ENCODE measurements at places on chromosomes 2 and 18. TPM values are rescaled to one million over a fixed set of nuclear protein-coding genes. Genes with fewer than 3 reads are reported as not detected.

- no peak for DNase-seq
These were observed 50.7 kb upstream of the LINC00305 start for GRCh38 chr18:64199581-64199980.

Gene INO80C
- 7.3 TPM for total RNA-seq

DNA sequence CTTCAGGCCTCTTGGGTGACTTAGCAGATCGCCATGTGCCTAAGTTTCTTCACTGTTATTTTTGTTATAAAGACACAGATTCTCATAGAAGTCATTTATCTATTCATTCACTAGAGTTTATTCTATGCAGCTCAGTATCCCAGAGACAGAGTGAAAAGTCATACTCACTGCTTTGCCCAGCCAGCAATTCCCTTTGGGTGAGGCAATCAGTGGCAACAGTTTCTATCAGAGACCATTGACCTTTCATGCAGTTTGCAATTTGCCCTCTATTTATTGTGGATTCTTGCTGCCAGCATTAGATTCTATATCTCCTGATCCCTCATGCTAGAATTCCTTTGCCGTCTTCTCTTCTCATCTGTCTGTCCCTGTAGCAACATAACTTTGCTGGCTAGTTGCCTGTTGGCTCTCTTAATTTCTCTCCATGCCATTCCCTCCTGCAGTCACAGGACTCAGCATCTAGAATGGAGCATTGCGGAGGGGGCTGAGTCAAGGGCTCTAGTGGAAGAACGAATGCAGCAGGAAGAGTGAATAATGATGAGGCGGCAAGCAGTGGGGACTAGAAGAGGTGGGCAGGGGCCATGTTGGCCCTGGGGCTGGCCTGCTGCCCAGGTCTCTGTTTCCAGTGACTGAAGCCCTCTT lies 12.2 kb downstream of the SLC9A4 start:
- no peak for DNase-seq

DNA sequence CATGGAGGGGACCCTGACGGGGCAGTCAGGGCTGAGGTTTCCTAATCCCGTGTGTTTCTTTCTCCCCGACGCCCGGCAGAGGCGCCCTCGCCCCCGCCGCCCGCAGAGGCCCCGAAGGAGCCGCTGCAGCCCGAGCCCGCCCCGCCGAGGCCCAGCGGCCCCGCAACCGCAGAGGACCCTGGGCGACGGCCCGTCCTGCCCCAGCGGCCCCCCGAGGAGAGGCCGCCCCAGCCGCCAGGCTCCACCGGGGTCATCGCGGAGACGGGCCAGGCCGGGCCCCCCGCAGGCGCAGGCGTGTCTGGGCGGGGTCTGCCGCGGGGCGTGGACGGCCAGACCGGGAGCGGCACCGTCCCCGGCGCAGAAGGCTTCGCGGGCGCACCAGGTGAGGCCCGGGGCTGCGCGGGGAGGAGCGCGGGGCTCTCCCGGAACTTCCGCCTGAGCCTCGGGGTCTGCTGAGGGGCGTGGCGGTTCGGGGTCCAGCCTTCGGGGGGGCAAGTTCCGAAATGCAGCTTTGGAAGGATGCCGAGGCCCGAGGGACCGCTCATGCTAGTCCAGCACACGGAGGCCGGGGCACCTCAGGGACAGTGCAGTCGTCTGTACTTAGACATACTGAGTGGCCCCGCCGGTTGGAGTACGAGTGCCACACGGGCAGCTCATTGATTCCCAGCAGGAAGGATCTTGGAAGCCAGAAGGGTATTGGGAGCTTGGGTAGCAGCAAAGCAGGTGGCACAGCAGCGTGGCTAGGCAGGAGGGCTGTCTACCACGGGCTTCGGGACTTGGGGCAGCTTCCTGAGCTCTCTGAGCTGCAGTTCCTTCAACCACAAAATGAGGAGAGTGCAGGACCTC lies 60.1 kb downstream of the EMILIN2 start:
- peak; percentile 64 for DNase-seq

Gene ABCG8
- 0.41 TPM for total RNA-seq

GRCh38 chr2:218331745-218332144 lies 24.9 kb upstream of the CATIP start:
- DNase-seq, result no peak

Gene GPC1
- 38.7 TPM for total RNA-seq

Gene APLF
- total RNA-seq, result 11.8 TPM

GRCh38 chr2:160111951-160112798 lies 49.8 kb upstream of the PLA2R1 start:
- no peak for DNase-seq

Gene MYCN
- 70.5 TPM for total RNA-seq

Gene TTC21B
- 91.3 TPM for total RNA-seq

Gene COPS7B
- total RNA-seq, result 16.7 TPM

GRCh38 chr2:161676902-161677496 lies 52.8 kb downstream of the SLC4A10 start:
- DNase-seq, result no peak

GRCh38 chr2:166539340-166540162 lies 45.5 kb upstream of the SCN7A start:
- peak; percentile 2 for DNase-seq

Gene CRYBA2
- not detected for total RNA-seq

- no peak for DNase-seq
These were observed 279.0 kb downstream of the KIAA1328 start for GRCh38 chr18:37107748-37108522.

Gene IL1A
- 0.41 TPM for total RNA-seq

Data from frontal cortex (tissue), 4 donors.